Panc1 (cell line): ENCODE measurements at places on chromosomes 13 and 19. TPM values are rescaled to one million over a fixed set of nuclear protein-coding genes. Genes with fewer than 3 reads are reported as not detected.

PLK5 gene
- total RNA-seq = not detected

PODNL1 gene
- 1.4 TPM for total RNA-seq

CD33 gene
- total RNA-seq = 0.13 TPM

DOCK6 gene
- total RNA-seq = 19.4 TPM

ZNF69 gene
- 9.5 TPM for total RNA-seq

LAIR1 gene
- 0.05 TPM for total RNA-seq

DIAPH3 gene
- total RNA-seq = 15.4 TPM

ALOX5AP gene
- total RNA-seq = 2.1 TPM

NOP53 gene
- 64.3 TPM for total RNA-seq

CADM4 gene
- 2.7 TPM for total RNA-seq

RASAL3 gene
- total RNA-seq = 0.10 TPM

ATP4B gene
- total RNA-seq = not detected

CGB3 gene
- not detected for total RNA-seq
